Stimulated activated CD8-positive, alpha-beta memory T cell treated with anti-CD3 and anti-CD28 coated beads, Interleukin-12 subunit alpha, Interleukin-12 subunit beta, amount 100 ng/mL, for 4 hours (primary cell): ENCODE measurements at places on chromosomes 12 and 14.

DNA sequence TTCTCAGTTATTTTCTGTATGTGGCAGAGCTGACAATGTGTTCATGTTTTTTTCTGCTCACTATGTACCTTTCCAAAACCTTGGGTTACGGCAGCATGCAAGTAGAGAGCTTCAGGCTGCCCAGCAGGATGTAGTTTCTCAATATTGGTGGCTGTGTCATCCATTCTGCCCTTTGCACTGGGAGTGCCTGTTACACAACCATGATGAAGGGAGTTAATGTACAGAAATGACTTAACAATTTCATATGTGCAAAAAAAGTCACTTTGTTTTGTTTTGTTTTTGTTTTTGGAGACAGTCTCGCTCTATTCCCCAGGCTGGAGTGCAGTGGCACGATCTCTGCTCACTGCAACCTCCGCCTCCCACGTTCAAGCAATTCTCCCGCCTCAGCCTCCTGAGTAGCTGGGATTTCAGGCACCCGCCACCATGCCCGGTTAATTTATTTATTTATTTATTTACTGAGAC lies 6.1 kb upstream of the CNIH1 start:
- DNase-seq, result no peak

DNA sequence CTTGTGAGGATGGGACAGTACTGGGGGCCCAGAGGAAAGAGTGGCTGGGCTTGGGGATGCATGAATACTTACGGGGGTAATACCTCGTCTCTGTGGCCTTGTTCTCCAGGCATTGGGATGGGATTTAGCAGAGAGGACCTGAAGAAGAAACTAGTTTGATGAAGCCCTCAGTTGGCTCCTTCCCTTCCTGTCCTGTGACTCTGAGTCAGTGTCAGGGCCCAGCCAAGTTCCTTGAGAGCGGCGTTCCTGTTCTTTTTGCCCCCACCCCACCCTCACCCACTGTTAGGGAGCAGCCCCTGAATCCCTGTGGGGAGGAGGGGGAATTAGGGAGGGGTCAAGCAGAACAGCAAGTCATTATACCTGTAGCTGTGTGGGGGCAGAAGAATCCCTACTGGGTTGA lies 5.2 kb upstream of the LRP1-AS start:
- no peak for DNase-seq

DNA sequence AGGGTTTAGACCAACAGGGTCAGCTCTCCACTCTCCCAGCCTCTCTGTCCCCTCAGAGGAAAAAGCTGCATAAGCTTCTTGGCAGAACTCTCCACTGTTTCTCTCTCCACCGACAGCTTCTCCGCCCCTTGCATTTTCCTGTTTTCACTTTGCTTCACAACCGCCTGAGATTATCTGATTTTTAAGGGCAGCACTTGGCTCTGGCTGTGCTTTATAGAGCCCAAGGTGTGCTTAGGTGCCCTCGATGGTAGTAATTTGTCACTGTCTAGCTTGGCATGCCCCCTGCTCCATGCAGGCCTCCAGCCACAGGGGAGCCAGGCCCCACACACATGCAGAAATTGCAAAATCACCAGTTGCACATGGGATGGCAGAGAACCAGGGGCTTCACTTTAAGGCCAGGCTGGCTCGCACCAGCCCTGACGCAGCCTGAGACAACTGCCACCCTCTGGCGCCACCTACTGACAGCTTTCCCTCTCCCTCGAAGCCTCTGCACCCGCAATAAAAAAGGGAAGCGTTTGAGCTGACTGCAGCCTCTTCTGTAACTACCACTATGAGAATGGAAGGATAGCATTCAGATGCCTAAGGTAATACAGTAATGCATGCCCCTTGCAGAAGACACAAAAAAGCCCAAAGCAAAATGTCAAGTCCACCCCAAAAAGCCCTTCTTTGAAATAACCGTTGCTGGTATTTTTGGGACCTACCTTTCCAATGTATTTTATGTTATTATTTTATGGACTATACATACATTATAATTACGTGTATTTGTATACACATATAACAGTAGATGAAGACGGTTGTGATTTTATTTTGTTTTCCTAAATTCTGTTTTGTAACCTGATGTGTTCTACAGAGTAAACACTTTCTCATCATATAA lies 32.0 kb upstream of the RIMBP2 start:
- peak; percentile 12 for DNase-seq

- no peak for DNase-seq
These were observed 316.7 kb upstream of the KITLG start for GRCh38 chr12:88896958-88897357.

- DNase-seq, result no peak
These were observed 465.3 kb upstream of the RGS6 start for GRCh38 chr14:71466946-71467345.

GRCh38 chr12:89306827-89307473 lies 45.4 kb downstream of the DUSP6 start:
- no peak for DNase-seq

DNA sequence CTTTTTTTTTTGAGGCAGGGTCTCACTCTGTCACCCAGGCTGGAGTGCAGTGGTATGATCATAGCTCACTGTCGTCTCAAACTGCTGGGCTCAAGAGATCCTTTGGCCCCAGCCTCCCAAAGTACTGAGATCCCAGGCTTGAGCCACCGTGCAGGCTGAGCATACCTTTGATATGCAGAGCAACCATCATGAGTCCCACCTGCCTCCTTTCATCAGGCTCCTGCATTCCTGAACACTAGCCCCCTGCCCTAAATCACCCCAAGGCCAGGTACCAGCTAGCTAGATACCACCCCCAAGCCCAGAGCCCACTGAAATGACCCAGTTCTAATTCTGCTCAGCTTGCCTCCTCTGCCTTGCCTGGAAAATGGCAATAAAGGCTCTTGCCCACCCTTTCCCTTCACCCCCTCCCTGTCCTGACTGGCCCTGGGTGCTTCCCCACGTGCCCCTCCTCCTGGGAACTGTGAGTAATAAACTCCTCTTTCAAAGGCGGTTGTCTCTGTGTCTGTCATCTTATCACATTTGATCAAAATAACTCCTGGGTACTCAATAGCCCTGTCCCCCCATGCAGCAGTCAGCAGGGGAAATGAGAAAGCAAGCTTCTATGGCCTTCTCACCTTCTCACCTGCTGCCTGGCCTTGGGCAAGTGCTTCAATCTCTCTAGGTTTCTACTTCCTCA lies 6.4 kb upstream of the BRF1 start:
- no peak for DNase-seq

GRCh38 chr14:105211086-105211757 lies 30.1 kb upstream of the NUDT14 start:
- no peak for DNase-seq

DNA sequence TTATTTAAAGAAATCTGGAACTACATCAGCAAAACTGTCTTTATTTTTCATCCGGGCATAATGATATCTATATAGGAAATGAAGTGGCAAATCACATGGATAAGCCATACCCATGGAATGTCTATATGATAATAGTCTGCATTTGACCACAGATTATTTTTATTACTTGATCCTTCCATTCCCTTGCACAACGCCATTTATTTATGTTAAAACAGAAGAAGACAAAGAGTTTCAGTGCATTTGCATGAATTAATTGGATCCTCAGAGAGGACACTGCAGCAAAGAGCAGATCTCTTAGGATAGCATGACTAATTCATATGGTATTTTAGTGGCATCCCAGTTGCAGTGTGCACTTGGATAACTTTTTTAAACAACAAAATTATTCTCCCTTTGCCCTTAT lies 345.0 kb downstream of the CCDC91 start:
- no peak for DNase-seq

DNA sequence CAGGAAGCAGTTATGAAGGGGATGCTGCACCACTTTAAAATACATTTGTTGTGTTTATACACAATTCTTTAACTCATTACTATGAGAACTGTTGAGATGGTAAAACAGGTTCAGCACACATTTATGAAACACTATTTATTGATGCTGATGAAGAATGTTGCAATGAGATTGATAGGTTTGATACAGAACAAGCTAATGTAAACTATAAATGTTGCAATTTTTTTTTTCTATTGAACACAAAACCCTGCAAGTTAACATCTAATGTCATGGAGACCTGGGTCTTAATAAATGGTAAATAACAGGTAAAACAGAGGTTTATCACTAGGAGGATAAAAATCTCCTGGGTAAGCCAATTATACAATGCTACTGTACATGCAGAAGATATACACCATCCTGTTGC lies 857.6 kb downstream of the FSCB start:
- DNase-seq, result no peak

DNA sequence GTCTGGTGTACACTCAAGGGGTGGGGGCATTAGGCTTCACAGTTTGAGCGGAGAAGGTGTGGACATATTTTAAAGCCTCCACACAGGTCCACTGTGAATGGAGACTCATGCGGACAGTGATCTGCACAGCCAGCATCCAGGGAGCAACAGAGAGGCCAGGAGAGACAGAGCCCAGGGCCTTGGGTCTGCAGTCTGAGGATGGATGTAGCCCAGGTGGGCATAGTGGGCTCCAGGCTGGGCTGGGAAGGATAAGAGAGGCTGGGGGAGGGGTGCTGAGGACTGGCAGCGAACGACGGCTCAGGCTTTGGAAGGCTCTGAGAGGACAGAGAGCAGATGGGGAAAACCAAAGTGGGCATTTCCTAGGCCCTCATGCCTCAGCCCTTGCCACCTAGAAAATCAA lies 128.8 kb downstream of the PAPOLA start:
- no peak for DNase-seq

DNA sequence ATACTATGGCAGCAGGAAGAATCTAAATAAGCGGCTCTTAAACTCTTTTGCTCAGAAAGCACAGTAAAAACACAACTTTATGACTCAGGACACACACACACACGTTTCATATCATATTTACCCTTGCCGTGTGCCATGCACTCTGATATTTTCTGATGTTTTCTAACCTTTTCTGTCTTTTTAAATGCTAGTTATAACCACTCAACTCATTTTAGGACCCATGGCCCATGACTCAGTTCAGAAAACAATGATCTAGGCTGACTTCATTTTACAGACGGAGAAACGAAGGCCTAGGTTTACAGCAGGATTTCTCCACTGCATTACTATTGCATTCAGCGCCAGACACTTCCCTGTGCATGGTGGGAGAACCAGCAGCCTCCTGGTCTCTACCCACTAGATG lies 9.1 kb downstream of the VWF start:
- no peak for DNase-seq

- DNase-seq, result no peak
These were observed 1397.2 kb downstream of the LRFN5 start for GRCh38 chr14:43003845-43004244.

GRCh38 chr12:53703756-53704155 lies 23.5 kb downstream of the CALCOCO1 start:
- DNase-seq, result no peak

GRCh38 chr12:100794441-100795173 lies at the start of gene ANO4:
ANO4 (plus strand) TSS chr12:100794776; CDS start chr12:100901786, 107,010 bp downstream.
- DNase-seq, result no peak

GRCh38 chr12:132481771-132482745 lies 7.9 kb upstream of the FBRSL1 start:
- no peak for DNase-seq

GRCh38 chr12:52050758-52051541 lies at the start of gene NR4A1:
NR4A1 (plus strand) TSS chr12:52051442; CDS start chr12:52054329, 2,887 bp downstream.
- DNase-seq, result peak; percentile 100
